ENCODE measurements at places on chromosomes 3 and 15.

DNA sequence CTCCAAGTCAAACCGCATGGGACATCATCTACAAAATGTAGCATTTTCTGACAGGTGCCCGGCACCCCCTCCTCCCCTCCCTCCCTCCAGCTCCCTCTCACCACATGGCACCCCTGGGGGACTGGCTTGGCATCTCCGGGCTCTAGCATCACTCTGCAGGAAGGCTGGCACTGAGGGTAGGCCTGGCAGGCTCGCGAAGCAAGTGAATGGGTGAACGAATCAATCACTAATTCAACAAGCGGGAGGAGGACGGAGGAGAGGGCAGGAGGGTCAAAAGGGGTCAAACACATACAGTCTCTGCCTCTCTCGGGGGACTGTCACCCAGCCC is 155.7 kb downstream of the NUP210 start:
- DNase-seq, result no peak

DNA sequence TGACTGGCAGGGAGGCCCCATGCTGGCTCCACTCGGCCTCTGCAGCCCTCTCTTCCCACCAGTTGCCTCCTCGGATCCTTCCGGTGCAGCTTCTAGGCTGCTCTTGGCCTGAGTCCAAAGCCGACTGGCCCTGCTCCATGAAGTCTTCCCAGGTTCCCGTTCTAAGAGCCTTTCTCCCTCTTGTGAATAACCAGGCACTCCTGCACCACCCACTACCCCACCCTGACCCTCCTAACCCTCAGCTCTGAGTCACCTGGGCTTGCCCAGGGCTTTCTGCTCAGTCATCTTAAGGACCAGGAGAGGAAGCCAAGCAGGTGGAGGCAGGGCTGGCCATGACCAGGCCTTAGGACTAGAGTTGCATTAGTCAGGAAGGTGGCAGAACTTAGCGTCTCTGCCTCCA is 28.1 kb upstream of the CNBP start:
- peak; percentile 99 for DNase-seq

GRCh38 chr3:90132197-90132596 is 1024.8 kb downstream of the EPHA3 start:
- no peak for DNase-seq

DNA sequence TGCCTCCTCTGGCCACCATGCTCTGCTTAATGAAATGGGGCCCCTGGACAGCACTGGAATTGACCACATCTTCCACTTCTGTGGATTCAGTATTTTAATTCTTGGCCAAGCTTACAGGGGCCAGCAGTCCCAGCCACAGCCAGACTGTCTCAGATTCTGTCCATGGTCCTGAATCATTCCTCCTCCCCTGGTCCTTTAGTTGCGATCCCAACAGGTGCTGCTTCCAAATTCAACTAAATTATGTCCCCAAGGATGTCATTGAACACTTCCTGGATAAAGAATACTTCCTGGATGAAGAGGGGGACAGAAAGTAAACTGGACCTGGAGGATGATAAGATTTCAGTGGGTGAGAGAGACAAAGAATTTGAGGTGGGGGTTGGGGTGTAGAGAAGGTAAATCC is 111.1 kb upstream of the FOXB1 start:
- DNase-seq, result peak; percentile 26

- DNase-seq, result peak; percentile 9
These were observed 25.6 kb upstream of the NLGN1 start for GRCh38 chr3:173371848-173372487.

- peak; percentile 67 for DNase-seq
These were observed 258.9 kb downstream of the UACA start for GRCh38 chr15:70504299-70504951.

GRCh38 chr15:27993996-27994780 is 104.9 kb downstream of the OCA2 start:
- no peak for DNase-seq

DNA sequence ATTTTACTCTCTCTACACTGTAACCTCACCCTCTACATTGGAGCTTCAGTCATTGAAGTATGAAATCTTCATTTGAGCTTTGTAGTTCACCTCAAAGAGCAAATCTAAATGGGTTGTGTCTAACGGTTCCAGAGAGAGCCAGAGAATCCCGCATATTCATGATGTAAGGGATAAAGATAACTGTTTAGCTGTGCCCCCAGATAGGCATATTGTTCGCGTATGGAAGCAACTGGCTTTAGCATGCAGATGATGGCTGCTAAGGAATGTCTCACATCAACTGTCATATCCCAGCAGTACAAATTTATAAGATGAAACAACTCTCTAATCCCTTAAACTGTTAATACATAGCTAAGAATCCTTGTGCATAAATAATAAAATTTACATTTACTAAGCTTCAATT is 412.7 kb upstream of the ROBO2 start:
- no peak for DNase-seq

- DNase-seq, result peak; percentile 93
These were observed at the start of gene MST1R for GRCh38 chr3:49903451-49904424. MST1R (minus strand) TSS chr3:49903873; CDS start chr3:49903609, 264 bp downstream.

DNA sequence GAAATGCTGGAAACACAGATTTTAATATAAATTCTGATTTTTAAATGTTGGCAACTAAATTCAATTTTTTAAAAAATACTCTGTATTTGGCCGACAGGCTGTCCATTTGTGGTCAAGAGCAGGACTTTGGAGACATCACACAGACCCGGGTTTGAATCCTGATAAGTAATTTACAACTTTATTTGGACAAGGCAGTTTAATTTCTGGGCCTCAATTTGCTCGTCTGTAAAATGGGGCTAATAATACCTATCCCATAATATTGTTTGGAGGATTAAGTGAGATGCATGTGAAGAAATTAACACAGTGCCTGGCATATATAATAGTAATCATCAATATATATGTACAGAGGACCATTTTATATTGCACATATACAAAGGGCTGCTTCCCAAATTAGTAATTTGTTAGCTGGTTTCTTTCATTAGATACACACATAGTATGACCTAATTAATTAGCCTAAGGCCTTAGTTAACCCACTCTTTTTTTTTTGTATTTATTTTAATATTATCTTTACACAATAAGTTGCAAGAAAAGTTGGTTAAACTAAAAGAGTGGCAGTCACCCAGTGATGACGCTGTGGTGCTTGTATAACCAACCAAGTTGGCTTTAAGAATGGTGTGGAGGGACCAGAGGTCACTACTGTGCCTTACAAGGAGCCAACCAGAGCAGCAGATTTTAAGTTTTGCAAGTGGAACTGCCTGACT is 665 bp downstream of the PIGB start:
- DNase-seq, result peak; percentile 24

DNA sequence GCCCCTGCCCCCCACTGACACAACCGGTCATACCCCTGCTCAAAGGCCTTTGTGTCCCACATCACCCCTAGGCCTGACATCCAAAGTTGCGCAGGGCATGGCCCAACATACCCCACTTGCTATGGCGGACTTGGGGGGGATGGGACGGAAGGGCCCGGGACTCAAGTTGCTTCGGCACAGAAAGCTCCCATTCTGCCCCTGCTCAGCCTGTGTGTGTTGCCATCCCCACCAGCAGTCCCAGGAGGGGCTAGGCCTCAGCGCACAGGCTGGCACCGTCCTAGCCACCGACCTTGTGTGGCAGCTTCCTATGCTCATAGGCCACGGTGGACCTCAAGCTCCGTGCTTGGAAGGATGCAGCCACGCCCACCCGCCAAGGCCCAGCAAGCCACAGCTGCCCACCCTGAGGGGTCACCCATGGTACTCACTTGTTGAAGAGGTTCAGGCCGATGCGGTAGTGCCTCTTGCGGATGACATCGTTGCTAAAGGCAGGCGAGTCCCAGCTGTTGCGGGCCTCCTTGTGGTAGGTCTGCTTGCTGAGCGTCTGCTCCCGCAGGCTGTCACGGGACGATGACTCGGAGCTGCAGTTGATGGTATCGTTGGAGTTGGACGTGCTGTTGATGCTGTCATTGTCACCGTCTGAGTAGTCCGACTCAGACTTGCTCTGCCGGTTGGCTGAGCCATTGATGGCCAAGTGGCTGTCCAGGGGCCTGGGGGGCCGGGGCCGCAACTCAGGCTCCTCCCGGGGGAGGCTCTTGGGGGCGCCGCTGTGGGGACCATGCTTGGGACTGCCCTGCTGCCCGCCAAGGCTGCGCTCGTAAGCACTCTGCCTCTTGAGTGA is 93.9 kb upstream of the RPL32 start:
- DNase-seq, result no peak

DNA sequence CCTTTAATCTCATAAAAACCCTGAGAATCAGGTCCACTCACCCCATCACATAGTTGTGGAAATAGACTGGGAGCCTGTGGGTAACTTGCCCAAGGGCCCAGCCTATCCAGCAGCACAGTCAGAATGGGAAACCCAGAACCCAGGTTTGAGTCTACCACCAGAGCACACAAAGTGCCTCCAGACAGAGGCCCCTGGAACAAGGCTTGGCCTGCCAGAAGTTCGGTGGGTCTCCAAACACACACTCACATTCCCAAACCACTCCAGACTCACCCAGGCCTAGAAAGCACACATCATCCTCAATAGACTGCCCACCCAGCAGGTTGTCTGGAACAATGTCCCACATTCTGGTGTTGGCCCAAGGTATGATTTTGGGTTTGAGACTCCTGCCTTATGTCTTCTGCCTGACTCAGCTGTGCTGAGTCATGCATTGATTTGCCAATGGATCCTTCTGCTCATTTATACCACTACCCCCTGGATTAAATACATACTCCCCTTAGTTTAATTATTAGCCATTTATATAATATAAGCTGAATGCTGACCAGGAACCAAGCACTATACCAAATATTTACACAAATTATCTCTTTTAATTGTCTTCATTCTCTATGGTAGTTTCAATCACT is 4.5 kb downstream of the SLC12A8 start:
- DNase-seq, result no peak

- no peak for DNase-seq
These were observed 176.7 kb upstream of the CADPS start for GRCh38 chr3:63051920-63052319.

GRCh38 chr15:91694131-91694830 is 159.2 kb upstream of the SLCO3A1 start:
- DNase-seq, result no peak

DNA sequence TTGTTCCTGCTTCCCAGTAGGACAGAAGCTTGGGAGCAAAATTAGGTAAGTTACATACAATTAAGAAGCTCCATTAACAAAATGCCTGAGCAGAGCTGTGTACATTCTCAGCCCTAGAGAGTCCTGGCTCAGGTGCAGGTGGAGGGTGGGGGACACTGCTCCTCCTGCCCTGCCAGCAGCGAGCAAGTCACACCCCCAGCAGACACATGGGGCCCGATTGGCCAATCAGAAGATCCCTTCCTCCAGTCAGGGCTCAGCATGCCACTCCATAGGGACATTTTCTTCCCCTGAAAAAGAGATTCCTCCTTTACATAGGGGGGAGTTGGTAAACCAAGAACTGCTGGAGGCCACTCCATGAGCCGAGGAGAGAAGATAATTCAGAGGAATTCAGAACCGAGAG is 62.1 kb downstream of the PLXNA1 start:
- no peak for DNase-seq

GRCh38 chr3:64667138-64667537 is 20.7 kb downstream of the ADAMTS9 start:
- DNase-seq, result peak; percentile 12

GRCh38 chr3:150490277-150490986 is 55.9 kb downstream of the SERP1 start:
- DNase-seq, result no peak

GRCh38 chr15:40098489-40099261 is 10.0 kb downstream of the BMF start:
- peak; percentile 61 for DNase-seq

- peak; percentile 17 for DNase-seq
These were observed 77.5 kb upstream of the IL12A start for GRCh38 chr3:159910991-159911663.

GRCh38 chr15:85403745-85404144 is 23.3 kb downstream of the AKAP13 start:
- DNase-seq, result peak; percentile 56

GRCh38 chr15:80580106-80580505 is 115.0 kb upstream of the ABHD17C start:
- peak; percentile 100 for DNase-seq

DNA sequence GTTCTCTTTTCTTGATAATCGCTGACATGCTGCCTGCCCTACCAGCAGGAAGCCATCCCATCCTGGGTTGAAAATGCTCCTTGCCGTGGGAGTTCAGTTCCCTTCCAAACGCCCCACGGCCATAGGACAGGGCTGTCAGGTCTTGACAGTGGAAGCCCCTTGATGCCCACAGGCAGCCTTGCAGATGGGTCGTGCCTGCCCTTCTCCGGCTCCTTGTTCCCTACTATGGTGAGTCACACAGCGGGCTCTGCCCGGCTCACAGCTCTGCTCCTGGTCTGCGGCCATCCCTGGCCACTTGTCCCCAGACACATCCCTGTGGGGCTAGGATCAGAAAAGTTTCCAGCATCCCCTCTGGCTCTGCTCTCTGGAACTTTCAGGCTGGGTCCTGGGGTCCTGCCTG is 6.2 kb upstream of the APBA2 start:
- DNase-seq, result no peak

DNA sequence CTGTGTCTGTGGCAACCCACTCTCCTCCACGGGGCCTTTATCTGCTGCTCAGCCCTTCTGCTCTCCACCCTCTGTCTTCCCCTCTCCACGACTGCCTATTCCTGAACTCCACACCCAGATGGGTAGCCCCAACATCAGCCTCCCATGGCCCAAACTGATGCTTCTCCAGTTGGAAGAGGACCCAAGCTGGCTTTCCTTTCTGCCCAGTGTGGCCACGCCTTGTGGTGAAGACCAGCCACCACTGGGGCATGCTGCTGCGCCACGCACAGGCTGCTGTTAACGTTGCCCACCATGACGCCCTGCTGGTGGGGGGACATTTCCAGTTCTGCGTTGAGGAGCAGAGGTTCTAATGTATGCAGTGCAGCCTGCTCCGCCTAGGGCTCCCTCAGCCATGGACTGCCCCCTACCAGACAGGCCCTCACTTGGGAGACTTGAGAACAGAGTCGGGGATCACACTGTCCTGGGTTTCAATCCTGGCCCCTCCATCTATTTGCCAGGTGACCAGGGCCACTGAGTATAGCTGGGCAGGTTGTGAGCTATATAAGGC is 26.9 kb downstream of the CFAP100 start:
- DNase-seq, result no peak

DNA sequence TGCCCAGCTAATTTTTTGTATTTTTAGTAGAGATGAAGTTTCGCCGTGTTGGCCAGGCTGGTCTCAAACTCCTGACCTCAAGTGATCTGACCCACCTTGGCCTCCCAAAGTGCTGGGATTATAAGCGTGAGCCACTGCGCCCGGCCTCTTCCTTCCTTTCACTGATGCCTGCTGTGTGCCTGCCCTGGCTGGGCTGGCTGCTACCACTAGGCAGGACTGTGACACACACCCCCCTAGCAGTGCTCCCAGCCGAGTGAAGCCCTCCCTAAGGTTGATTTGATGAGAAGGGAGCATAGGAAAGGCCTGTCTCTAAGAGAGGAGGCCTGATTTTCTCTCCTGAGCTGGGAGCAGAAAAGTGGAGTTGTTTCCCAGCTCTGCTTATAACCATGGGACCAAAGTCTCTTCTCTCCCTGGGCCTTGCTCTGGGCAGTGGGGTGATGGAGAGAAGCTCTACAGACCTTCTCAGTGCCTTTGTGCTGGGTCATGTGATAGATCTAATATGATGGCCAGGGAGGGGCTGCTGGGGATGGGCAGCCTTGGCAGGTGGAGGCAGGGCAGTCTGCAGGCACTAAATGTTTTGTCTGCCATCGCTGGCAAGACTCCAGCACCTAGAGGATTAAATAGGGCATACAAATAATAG is 20.1 kb upstream of the SFMBT1 start:
- DNase-seq, result no peak

- peak; percentile 40 for DNase-seq
These were observed 179.0 kb upstream of the PFN2 start for GRCh38 chr3:150149651-150150051.

Measured in mammary epithelial cell (primary cell).